ENCODE measurements at places on chromosomes 3 and 15.
A peak's percentile ranks its signal among the peaks of the same experiment; 100 is the strongest.

- peak; percentile 14 for DNase-seq
Observed at GRCh38 chr3:83523470-83524073, 1435.2 kb upstream of the CADM2 start.

DNA sequence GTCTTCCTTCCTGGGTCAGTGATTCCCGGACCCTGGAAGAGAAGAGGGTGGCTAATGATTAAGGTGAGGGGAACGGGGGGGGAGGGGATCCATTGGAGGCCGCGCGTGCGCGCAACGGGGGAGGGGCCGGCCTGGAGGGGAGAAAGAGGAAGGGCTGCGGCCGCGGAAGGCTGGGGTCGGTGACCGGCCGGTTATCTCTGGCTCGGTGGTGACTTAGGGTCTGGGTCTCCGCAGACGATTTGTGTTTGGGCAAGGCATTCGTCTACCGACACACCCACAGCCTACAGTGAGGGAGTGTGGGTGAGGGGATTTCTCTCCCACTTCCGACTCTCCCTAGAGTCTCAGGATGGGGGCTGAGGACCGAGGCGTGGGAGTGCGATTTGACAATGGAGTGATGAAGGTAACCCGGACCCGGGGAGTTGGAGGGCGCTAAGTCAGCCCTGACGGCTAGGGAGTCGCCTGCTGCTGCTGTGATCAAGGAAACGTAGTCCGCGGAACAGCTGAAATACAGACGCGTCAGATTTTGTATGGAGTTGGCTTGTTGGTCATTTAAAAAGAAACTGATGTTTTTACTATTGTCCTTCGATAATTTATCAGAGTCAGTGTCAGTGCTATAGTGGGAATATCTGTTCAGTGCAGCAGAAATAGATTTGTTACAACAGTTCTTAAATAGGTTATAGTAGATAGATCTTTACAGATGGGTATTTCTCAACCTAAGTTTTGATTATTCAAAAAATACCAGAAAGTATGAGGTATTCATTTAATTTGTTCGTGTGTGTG is 733 bp downstream of the RNF111 start:
- no peak for DNase-seq

GRCh38 chr3:135199137-135199536 is 404.1 kb downstream of the EPHB1 start:
- no peak for DNase-seq

DNA sequence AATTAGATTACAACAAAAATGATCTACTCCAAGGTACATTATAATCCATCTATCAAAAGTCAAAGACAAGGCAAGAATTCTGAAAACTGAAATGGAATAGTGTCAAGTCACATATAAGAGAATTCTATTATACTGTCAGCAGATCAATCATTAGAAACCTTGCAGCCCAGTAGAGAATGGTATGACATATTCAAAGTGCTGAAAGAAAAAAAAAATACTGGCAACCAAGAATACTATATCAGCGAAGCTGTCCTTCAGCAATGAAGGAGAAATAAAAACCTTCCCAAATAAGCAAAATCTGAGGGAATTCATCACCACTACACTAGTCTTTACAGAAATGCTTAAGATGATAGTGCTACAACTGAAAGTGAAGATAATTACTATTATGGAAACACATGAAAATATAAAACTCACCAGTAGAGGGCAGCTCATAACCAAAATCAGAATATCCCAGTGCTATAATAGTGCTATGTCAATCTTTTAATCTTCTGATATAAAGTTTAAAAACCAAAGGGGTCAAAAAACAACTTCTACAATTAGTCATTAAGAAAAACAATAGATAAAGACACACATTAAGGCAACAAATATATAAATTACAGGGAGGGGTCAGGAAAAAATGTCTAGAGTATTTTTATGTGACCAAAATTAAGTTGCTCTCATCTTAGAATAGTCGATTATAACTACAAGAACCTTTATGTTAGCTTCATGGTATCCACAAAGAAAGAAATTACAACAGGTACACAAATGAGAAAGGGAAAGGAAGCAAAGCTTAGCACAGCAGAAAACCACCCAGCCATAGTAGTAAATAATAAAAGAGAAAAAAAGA is 190.7 kb upstream of the CNTN6 start:
- no peak for DNase-seq

DNA sequence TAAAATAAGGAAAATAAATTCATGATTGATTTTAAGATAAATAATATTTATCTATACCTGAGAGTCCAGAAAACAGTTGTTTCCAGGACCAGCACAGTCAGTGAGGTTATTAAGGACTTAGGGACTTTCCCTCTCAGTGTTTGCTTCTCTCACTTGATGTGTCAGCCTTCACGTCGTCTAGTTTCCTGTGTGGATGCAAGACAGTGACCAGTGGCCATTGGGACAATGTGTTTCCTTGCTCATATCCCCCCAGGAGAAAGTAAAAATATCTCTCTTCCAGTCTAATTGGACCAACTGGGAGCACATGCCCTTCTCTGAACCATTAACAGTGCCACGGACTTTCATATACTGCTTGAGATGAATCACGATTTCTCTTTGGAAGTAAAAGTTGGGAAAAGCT is 157.8 kb upstream of the CTNNB1 start:
- no peak for DNase-seq

DNA sequence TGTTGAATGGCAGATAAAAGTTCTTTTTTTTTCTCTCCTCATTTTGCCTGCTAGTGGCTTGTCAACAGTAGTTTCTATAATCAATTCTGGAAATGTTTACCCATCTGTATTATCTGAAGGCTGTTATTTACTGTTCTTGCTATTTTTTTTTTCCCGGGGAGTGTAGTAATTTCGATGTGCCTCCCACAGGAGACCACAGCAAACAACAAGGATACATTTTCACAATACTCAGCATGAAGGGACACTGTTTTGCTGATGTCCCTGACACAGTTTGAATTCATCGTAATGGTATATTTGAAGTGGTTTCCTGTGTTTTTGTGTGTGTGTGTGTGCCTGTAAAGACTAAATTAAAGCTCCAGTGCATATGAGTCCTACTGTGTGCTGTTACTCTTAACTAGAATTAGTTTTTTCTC is 92.1 kb upstream of the ICE2 start:
- no peak for DNase-seq

- no peak for DNase-seq
Observed at GRCh38 chr3:81393251-81393650, 368.2 kb downstream of the GBE1 start.

DNA sequence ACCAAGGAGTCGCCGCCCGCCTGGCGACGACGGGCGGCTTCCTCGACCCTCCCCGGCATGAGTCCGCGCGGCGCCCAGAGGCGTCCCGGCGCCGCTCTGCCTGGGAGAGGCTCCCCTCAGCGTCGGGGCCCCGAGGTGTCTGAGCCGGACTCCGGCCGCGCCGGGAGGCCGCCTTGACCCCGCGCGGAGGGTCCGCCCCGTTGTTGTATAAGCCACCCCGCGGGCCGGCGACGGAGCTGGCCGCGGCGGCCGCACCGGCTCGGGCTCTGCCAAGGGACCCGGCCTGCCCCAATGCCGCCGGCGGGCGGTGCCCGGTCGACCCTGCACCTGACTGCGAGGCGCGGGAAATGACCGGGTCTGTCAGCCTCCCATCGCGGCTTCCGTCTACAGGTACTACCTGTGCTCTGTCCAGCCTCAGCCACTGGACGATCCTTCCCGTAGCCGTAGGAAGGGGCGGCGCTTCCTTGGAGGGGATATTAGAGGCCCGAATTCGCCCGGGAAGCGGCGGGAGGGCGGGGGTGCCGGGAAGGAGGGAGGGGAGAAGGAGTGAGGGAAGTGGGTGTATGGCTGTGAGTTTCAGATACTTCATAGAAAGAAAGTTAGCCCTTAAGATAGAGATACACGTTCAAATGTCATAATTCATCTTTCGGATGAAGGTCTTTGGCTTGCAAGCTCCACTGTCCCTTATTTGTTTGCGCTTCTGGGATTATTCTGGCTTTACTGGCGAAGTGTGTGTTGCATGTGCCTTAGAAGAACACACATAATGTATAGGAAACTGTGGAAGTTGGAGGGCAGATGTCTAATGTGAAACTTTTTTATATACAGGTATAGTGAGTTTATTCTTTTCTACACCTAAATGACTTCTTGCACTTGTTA is 620 bp downstream of the ABHD5 start:
- DNase-seq = no peak

DNA sequence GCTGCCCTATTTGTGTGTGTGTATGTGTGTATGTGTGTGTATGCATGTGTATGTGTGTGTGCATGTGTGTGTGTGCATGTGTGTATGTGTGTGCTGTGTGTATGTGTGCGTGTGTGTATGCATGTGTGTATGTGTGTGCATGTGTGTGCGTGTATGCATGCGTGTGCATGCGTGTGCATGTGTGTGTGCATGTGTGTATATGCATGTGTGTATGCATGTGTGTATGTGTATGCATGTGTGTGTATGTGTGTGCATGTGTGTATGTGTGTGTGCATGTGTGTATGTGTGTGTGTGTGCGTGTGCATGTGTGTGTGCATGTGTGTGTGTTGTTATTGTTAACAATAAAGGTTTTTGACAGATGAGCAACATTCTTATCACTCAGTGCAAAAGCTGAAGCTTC is 110.8 kb upstream of the HES1 start:
- no peak for DNase-seq

- DNase-seq = no peak
Observed at GRCh38 chr15:63157891-63158431, 684 bp upstream of the RPS27L start.

GRCh38 chr15:56537881-56538280 is 72.9 kb upstream of the MNS1 start:
- DNase-seq = peak; percentile 8

- DNase-seq = no peak
Observed at GRCh38 chr15:68822818-68823217, 2.1 kb upstream of the ANP32A start.

DNA sequence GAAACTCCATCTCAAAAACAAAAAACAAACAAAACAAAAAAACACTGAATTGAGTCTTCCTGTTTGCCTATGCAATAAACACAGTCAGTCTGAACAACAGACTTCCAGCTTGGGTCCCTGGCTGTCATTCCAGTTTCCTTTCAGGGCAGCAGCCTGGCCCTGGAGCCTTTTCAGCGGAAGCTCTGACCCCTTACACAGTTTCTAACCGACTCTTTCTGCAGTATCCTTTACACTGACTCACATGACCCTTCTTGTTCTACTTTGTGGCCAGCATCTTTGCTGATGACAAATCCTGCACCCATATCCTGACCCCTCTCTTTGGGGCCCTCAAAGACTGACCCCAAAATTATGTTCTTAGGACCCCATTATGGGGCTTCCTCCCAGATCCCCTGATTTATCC is 38.3 kb upstream of the INO80 start:
- no peak for DNase-seq

DNA sequence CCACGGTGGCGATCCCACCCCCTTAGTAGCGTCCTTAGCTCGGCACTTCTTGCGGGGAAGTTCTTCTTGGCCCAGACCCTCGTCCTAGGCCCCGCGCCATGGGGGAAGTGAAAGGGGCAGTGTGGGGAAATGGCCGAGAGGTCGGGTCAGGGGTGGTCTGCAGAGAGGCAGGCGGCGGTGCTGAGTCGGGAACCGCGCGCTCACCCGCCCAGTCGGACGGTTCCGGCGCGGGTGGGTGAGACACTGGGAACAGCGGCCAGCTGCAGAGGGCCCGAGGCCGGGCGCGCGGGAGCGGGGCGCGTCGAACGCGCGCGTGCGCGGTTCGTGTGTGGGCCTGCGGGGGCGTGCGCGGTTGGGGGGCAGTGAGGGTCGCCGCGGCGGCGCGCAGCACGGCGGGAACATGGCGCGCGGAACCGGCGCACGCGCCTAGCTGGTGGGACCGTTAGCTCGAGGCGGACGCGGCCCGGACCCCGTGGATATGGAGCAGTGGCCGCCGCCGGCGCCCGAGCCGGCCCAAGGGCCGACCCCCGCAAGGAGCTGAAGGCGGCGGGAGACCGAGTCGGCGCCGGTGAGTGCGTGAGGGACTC is 246.9 kb downstream of the GOLGA6L6 start:
- no peak for DNase-seq

- DNase-seq = no peak
Observed at GRCh38 chr15:98731712-98732450, 83.5 kb downstream of the IGF1R start.

GRCh38 chr3:3302964-3303363 is 123.5 kb upstream of the CRBN start:
- DNase-seq = no peak

- no peak for DNase-seq
Observed at GRCh38 chr3:175153595-175153994, 294.5 kb downstream of the NAALADL2 start.

DNA sequence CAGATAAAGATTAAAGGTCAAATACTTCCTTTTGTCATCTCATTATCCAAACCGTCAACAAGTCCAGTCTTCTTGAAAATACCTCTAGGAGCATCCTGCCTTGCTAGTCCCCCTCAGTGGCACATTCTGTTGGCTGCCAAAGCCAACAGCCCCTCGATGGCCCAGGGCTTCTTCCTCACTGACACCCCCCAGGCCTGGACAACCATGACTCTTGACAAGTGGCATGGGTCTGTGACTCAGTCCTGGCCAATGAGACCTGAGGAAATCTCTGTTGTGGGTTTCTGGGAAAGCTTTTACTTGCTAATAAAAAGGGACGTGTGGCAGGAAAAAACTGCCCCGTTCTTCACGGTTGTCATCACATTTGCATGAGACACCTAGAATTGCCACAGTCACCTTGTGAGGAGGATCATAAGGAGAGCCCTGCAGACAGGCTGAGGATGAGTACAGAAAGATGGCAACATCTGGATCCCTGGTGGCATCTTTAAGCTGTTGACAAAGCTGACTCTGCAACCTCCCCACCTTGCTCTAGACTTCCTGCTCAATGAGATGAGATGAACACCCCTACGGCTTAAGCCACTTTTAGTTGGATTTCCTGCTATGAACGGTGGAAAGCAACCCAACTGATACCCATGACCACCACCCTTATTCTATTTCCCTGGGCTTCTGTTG is 81.5 kb downstream of the OXNAD1 start:
- no peak for DNase-seq

All from NCI-H1694 treated with DMSO at 0.1 percent for 48 hours (cell line).